Stimulated activated naive B cell treated with anti-CD40 and anti-IgM and Interleukin-4, amounts not matched to agents 10 μg/mL and 1 μg/mL and 100 μg/mL, for 72 hours (primary cell): ENCODE measurements at places on chromosomes 13 and 19.

GRCh38 chr13:110700641-110701040, 5.3 kb downstream of the CARS2 start:
- H3K4me1 ChIP-seq = peaks cover 25% of the 10 kb centered on the region
- H3K27ac ChIP-seq = no peak overlapping the region
- H3K27me3 ChIP-seq = no peaks in the 10 kb centered on the region
- H3K4me3 ChIP-seq = no peak overlapping the region
- H3K36me3 ChIP-seq = peaks cover 45% of the 10 kb centered on the region

GRCh38 chr13:79228972-79229371, 177.1 kb downstream of the RBM26 start:
- H3K4me3 ChIP-seq = no peak overlapping the region
- H3K36me3 ChIP-seq = no peaks in the 10 kb centered on the region
- H3K4me1 ChIP-seq = peaks cover 8% of the 10 kb centered on the region
- H3K27me3 ChIP-seq = peaks cover 9% of the 10 kb centered on the region
- H3K27ac ChIP-seq = no peak overlapping the region

GRCh38 chr13:95228130-95228529, 73.1 kb downstream of the ABCC4 start:
- DNase-seq = no peak
- H3K36me3 ChIP-seq = peaks cover 8% of the 10 kb centered on the region
- H3K4me1 ChIP-seq = peaks cover 10% of the 10 kb centered on the region
- H3K27ac ChIP-seq = no peak overlapping the region

- peaks cover 18% of the 10 kb centered on the region for H3K4me1 ChIP-seq
- H3K27ac ChIP-seq = peak overlapping the region; percentile 65
- no peak overlapping the region for H3K4me3 ChIP-seq
- DNase-seq = no peak
- peaks cover 63% of the 10 kb centered on the region for H3K27me3 ChIP-seq
Measured at GRCh38 chr19:14059652-14060155, 2.2 kb downstream of the PALM3 start.

DNA sequence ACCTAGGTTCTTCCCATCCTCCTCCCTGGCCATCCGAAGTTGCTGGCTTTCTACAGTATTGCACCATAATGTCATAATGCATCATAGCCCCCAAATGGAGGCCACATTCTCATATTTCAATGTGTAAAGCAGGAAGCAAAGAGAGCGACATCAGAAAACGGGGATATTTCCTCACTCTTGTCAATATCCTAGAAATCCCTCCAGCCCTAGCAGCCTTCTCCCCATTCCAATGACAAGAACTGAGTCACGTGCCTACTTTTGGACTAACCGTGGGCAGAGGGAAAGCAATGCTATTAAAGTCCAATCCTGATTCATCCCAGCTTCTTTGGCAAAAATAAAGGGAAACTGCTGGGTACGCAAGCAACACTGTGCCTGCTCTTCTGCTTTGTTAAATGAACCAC, 4.3 kb upstream of the RAP2A start:
- no peaks in the 10 kb centered on the region for H3K27me3 ChIP-seq
- no peak overlapping the region for H3K4me3 ChIP-seq
- H3K4me1 ChIP-seq = peaks cover under 1% of the 10 kb centered on the region
- H3K36me3 ChIP-seq = no peaks in the 10 kb centered on the region
- DNase-seq = no peak

- no peak for DNase-seq
- peaks cover 5% of the 10 kb centered on the region for H3K36me3 ChIP-seq
- H3K27me3 ChIP-seq = no peaks in the 10 kb centered on the region
Measured at GRCh38 chr13:40479196-40479845, 187.1 kb downstream of the FOXO1 start.

DNA sequence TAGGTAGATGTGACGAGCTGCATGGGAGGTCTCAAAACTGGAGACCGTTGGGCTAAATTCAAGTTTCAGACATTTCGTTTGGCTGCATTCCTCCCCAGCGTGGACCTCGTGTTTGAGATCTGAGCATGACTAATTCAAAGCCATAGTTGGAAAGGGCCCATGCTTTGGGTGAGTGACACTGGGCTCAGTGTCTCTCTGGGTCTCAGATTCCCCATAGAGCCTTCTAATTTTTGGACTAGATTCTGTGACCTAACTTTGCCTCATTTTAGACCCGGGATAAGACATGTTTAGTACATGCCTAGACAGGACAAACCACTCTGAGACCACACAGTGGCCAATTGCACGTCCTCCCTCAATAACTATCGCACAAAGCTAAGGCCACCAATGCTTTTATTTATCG, 16.6 kb downstream of the CKM start:
- no peaks in the 10 kb centered on the region for H3K4me1 ChIP-seq
- no peak for DNase-seq
- H3K27ac ChIP-seq = no peak overlapping the region
- H3K36me3 ChIP-seq = peaks cover 17% of the 10 kb centered on the region
- peaks cover 7% of the 10 kb centered on the region for H3K27me3 ChIP-seq

DNA sequence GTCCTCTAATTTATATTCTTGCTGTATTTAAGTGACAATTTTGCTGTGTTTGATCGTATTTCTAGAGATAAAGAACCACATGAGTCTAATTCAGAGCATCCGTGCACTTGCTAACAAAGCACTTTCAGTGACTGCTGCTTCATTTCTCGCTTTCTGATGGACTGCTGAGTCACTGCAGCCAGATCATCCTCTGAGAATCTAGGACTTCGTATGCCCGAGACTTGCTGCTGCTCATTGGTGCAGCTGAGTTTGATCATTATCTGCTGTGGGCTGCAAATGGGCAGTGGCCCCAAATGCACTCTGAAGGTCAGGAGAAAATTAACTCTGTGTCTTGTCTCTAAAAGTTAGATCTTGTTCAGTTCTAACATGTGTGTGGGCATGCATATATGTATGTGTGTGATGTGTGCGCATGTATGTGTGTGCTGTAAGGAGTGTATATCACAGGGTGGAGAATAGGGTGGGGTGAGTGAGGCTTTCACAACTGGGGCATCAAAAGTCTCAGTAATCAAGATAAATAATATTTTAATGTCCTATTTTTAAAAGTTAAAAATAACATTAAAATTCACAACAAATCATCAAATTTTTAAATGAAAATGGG, 342.6 kb downstream of the MTUS2 start:
- peaks cover 5% of the 10 kb centered on the region for H3K4me1 ChIP-seq
- no peak for DNase-seq
- peaks cover 17% of the 10 kb centered on the region for H3K27me3 ChIP-seq

DNA sequence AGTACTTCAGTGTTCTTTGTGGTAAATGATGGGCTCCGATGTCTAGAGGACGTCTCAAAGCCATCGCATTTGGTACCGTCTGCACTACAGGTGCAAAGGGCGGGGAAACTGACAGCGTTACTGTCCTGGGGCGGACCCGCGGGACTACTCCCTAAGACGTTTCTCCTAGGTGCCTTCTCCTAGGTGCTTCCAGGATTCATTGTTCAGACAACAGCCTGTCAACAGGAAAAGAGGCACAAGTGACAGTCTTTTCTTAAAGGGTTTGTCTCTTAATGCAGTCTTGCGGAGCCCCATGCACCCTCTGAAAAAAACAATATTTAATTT, 1.4 kb downstream of the SERTM1 start:
- H3K4me1 ChIP-seq = peaks cover 5% of the 10 kb centered on the region
- DNase-seq = no peak
- H3K36me3 ChIP-seq = no peaks in the 10 kb centered on the region
- H3K4me3 ChIP-seq = no peak overlapping the region

DNA sequence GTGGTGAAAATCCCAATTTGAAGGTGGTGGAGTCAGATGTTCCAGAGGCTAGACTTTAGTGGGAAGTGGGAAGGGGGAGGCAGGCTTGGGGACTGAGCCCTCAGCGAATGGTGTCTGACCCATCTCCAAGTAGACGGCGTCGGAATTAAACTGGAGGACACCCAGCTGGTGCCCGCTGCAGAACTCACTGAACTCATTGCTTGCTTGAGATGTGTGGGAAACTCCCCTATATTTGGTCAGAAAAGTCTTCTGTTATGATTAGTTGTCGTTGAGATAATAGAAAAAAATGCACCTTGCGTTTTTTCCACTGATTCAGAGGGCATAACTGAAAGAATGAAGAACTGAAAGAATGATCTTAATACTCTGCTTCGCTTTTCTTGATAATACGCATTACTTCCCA, 871 bp upstream of the ZNF583 start:
- peak overlapping the region; percentile 100 for H3K27ac ChIP-seq
- peaks cover 18% of the 10 kb centered on the region for H3K4me1 ChIP-seq
- no peaks in the 10 kb centered on the region for H3K27me3 ChIP-seq
- DNase-seq = peak; percentile 25
- peaks cover 78% of the 10 kb centered on the region for H3K36me3 ChIP-seq
- peak overlapping the region; percentile 77 for H3K4me3 ChIP-seq

- peaks cover 9% of the 10 kb centered on the region for H3K36me3 ChIP-seq
- H3K4me3 ChIP-seq = no peak overlapping the region
- H3K27me3 ChIP-seq = peaks cover 8% of the 10 kb centered on the region
Measured at GRCh38 chr13:50382951-50383350, 367.7 kb downstream of the KCNRG start.

DNA sequence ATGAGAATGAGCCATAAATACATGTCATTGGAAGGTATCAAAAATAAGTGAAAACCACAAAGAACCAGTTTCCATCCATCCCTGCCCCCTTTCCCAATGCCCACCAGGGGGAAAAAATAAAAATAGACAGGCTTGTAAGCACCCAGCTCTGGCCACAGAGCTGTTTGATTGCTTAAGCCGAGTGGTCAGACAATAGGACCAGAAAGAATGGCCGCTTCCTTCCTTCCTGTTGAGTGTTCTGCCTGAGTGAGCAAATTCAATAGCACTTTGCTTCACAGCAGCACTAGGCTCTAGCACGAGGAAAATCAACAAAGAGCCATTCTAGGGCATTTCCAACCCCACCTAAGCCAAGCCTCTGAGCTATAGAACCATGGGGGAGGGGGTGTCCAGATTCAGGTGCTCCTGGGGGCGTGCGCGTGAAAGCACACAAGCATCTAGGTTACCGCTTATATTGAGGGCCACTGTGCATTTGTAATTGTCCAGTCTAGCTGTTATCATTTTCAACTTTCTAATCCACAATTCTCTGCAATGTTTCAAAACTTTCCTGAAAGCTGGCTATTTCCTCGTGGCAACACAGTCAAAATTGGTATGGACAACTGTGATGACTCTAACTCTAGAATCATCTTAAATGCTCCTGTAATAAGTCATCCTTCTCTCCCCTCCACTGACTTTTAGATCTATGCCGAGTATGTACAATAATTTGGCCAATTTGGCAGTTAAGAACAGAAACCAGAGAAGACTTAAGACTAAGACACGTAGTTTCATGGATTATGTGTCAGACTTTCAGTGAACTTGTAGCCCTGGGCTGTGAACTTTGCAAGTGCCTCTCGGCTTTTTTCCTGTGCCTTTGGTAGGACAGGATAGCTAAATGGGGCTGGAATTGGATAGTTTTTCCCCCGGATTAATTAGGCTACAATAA, 64.3 kb downstream of the SPRY2 start:
- H3K4me3 ChIP-seq = no peak overlapping the region
- no peaks in the 10 kb centered on the region for H3K36me3 ChIP-seq
- H3K27ac ChIP-seq = no peak overlapping the region
- no peaks in the 10 kb centered on the region for H3K27me3 ChIP-seq
- DNase-seq = no peak
- H3K4me1 ChIP-seq = no peaks in the 10 kb centered on the region

- no peak overlapping the region for H3K27ac ChIP-seq
- no peak overlapping the region for H3K4me3 ChIP-seq
- no peaks in the 10 kb centered on the region for H3K27me3 ChIP-seq
- no peaks in the 10 kb centered on the region for H3K4me1 ChIP-seq
- no peaks in the 10 kb centered on the region for H3K36me3 ChIP-seq
Measured at GRCh38 chr13:82634946-82635345, 1247.3 kb downstream of the SLITRK1 start.

DNA sequence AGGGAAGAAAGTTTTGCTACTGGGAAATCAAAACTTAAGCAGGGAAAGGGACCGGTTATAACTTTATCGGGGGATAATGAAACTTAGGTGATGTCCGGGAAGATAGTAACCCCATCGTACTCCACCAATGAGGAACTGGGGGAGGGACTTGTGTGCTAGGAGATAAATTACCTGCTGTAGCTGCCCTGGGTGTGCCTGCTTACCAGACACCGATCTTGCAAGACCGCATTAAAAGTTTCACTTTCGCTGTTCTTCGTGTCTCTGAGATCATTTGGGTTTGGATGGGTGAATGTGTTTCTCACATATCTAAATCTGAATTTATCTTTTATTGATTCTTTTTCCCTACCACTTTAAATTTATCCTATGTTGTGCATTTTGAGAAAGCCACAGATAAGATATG, 381.4 kb downstream of the SLITRK6 start:
- no peaks in the 10 kb centered on the region for H3K4me1 ChIP-seq
- no peak overlapping the region for H3K27ac ChIP-seq
- no peaks in the 10 kb centered on the region for H3K27me3 ChIP-seq
- no peak for DNase-seq
- H3K36me3 ChIP-seq = no peaks in the 10 kb centered on the region

DNA sequence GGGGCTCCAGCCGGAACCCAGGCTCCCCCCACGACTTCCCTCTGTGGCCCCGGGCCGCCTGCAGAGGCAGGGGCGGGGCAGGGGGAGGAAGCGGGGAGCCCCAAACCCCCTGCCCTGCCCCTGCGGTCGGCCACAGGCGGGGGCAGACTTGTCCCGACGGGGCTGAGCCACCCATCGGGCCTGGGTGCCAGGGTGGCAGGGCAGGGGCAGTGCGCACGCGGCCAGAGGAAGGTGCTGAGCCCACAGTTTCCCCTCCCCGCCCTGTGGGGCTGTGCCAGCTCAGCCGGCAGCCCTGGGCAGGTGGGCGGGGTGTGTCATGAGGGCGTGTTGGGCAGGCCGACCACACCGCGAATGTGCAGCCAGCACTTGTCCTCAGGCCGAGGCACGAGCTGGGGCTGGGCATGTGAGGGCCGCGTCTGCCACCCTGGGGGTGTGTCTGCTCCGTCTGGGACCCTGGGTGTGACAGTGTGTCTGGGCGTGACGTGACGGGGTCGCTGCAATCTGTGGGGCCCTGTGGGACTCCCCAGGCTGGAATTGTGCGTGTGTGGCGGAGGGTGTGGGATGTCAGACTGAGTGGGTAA, 17.7 kb downstream of the CCDC97 start:
- peaks cover 68% of the 10 kb centered on the region for H3K4me1 ChIP-seq
- peak overlapping the region; percentile 96 for H3K27ac ChIP-seq
- H3K36me3 ChIP-seq = peaks cover 73% of the 10 kb centered on the region

- H3K27ac ChIP-seq = peak overlapping the region; percentile 76
- no peaks in the 10 kb centered on the region for H3K27me3 ChIP-seq
- H3K4me3 ChIP-seq = peak overlapping the region; percentile 69
- H3K4me1 ChIP-seq = peaks cover 65% of the 10 kb centered on the region
- DNase-seq = no peak
Measured at GRCh38 chr13:46668931-46669525, 116.1 kb downstream of the LRCH1 start.

- H3K36me3 ChIP-seq = no peaks in the 10 kb centered on the region
- no peak for DNase-seq
- no peak overlapping the region for H3K4me3 ChIP-seq
- no peak overlapping the region for H3K27ac ChIP-seq
- no peaks in the 10 kb centered on the region for H3K27me3 ChIP-seq
- H3K4me1 ChIP-seq = no peaks in the 10 kb centered on the region
Measured at GRCh38 chr13:97335488-97336134, 98.4 kb upstream of the RAP2A start.

DNA sequence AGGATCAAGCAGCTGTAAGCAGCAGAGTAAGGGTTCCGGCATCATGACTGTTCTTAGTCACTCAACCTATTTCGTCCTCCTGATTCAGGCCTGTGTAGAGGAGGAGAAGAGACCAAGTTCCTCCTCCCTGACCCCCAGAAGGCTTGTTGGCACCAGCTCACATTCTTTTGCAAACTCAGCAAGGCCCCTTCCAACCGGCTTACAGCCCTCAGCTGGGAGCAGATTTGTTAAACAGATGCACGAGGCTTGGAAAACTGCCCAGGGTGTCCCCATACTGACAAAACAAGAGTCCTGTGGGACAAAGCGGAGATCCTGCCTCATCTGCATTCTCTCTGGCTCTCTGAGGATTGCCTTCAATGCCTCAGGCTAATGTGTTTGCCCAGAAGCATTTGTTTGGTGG, 113.2 kb upstream of the SOX21 start:
- no peak overlapping the region for H3K4me3 ChIP-seq
- no peak for DNase-seq
- no peaks in the 10 kb centered on the region for H3K27me3 ChIP-seq
- no peaks in the 10 kb centered on the region for H3K4me1 ChIP-seq
- H3K27ac ChIP-seq = no peak overlapping the region
